ENCODE measurements at places on chromosomes 5 and 9. TPM values are rescaled to one million over a fixed set of nuclear protein-coding genes. Genes with fewer than 3 reads are reported as not detected.

- no peak for DNase-seq
- no peak overlapping the region for H3K27ac ChIP-seq
- H3K36me3 ChIP-seq: no peaks in the 10 kb centered on the region
- H3K4me3 ChIP-seq: no peak overlapping the region
These were observed 216.6 kb downstream of the SGCD start for GRCh38 chr5:156543348-156544145.

The PCDHGA9 gene
- 7.8 TPM for total RNA-seq

DNA sequence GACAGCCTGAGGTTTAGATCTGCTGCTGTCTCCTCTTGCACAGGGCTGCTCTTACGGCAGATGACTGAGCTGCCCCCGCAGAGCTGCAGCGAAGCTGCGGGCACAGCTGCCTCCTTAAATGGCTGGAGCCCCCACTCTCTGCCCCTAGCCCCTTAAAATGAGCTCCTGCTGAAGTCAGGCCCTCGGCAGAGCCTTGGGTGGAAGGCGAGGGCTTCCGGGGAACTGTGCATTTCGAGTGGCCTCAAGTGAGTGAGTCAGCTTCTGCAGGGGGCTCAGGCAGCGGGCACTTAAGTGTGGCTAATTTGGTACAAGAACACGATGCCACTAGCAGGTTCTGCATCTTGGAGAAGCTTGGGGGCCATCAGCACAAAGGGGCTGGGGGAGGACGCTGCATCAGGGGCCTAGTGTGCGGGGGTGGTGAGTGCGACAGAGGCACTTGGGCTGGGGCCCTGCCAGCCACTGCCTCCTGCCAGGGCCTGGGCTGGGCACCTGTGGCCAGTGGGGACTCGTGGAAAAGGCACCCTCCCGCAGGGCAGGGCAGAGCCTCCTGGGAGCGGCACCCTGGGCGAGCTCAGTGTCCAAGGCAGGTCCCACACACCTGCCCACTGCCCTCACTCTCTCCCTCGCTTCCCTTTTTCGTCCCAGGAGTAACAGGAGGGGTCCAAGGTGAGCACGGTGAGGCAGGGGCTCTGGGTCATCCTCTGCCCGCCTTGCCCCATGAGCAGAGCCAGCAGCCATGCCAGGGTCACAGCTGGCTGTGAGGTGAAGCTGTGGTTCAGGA is 28.8 kb upstream of the RNU6ATAC start:
- no peaks in the 10 kb centered on the region for H3K36me3 ChIP-seq
- H3K4me1 ChIP-seq: no peaks in the 10 kb centered on the region
- no peak overlapping the region for H3K4me3 ChIP-seq
- H3K27me3 ChIP-seq: no peaks in the 10 kb centered on the region
- no peak for DNase-seq

The SETD9 gene
- 19.3 TPM for total RNA-seq

The MZB1 gene
- 1.6 TPM for total RNA-seq

DNA sequence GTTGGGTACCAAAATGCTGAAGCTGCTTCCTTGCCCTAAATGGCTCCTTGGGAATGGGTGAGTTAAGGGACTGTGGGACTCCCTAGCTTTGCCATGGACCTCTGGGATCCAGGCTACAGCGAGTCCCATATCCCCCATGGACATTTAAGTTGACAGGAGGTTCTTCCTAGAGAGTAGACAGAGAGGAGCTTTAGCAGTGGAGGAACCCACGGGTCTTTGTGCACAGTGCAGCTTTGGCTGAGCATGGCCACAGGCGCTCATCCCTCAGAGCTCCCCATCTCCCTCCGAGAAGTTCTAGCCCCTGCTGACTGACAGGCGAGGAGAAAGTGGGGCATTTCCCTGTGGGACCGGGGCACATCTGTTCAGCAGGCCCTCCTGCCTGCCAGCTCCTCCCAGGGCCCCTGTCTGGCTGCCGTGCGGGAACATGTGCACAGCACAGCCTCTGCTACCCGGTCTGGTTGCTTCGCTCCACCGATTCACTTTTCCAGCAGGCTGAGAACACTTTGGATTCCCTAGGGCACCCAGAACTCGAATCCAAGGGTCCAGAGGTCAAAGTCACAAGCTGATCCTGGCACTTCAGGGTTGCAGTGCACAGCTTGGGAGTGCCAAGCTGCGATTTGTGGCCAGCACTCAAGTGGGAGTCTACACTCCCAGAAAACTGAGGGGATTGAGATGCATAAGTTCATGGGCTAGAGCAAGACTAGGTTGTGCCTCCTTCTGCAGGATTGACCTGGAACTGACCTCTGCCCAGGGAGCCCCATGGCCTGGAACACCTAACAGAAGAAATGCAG is 40.6 kb upstream of the DMRTA1 start:
- H3K4me1 ChIP-seq: no peaks in the 10 kb centered on the region
- no peak for DNase-seq
- H3K27me3 ChIP-seq: no peaks in the 10 kb centered on the region
- H3K4me3 ChIP-seq: no peak overlapping the region
- no peaks in the 10 kb centered on the region for H3K36me3 ChIP-seq

DNA sequence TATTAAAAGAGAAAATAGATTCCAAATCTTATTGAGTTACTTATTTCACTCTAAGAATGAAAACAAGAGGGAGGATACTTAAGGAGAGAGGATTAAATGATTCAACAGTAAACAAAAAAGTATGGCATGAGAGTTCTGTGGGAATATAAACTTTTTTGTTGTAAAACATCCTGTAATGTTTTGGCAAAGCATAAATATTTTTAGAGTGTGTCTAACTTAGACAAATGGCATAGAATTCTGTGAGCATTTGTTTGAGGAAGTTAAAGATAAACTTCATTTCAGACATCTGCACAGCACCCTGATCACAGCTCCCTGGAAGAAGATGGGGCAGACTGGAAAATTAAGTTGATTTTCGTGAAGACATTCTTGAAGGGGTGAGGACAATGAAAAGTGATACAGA is 246.8 kb upstream of the HAPLN1 start:
- no peaks in the 10 kb centered on the region for H3K27me3 ChIP-seq
- H3K36me3 ChIP-seq: no peaks in the 10 kb centered on the region
- no peak overlapping the region for H3K4me3 ChIP-seq
- no peak for DNase-seq
- H3K27ac ChIP-seq: no peak overlapping the region

The LOX gene
- total RNA-seq: 1.8 TPM

Measured in GM23338 (cell line).